ENCODE measurements at places on chromosomes 16 and 17.

GRCh38 chr17:55564081-55564480, 52.8 kb upstream of the SMIM36 start:
- peak; percentile 12 for DNase-seq

DNA sequence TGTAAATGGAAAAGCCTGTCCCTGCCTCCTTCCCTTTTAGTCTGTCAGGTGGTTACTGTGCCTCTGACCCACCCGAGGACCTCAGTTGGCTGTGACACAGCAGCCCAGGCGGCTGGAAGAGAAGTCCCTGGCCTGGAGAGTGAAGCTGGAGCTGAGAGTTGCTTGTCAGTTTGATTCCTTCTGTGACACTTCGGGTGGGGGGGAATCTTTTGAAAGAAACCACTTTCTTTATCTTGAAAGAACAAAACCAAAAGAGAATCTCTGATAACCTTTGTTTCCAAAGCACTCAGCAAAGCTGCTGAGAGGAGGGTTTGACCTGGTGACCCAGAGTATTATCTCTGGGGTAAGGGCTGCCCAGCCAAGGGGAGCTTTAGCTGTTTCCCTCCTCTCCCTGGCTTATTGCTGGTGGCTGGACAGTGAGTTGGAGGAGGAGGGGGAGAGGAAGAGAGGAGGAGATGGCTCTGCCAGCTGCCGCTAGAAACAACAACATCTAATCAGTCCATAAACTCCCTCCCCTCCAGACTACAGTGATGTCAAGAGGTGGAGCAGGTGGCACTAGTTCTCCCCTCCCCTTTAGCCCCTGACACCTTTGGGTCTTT, 34.0 kb downstream of the YPEL2 start:
- no peak for DNase-seq

- DNase-seq: no peak
Observed at GRCh38 chr17:29021226-29021625, 15.4 kb upstream of the SEZ6 start.

DNA sequence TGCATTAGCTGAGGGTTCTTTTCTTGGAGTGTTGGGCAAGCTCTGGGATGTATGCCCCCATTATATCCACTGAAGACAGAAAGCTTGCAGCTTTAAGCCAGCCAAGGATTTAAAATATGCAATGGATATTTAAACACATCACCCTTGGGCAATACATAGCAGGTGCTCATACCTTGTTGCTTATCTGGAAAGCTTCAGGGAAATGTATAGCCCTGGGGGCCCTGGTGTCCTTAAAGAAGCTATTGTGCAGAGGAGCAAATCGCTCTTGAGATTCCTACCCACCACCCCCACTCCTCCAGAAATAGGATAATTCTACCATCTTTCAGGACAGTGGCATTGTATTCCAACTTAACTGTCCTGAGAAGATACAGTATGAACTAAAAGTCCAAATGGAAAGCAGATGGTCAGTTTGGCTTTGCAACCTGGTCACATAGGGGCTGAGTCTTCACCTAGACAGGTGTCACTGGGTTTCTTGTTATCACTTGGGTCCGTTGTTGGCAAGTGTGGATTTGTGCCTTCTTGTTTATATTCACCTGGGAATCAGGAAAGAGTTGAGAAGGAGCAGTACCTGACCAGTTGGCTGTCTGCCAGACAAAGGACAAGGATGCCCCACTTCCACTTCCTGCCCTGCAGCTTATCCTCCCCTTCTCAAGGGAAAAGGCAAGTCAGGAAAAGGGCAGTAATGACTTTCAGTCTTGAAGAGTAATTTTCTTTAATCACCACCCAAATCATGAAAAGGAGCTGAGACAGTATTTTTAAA, 3.4 kb downstream of the ANKRD40CL start:
- DNase-seq: no peak

DNA sequence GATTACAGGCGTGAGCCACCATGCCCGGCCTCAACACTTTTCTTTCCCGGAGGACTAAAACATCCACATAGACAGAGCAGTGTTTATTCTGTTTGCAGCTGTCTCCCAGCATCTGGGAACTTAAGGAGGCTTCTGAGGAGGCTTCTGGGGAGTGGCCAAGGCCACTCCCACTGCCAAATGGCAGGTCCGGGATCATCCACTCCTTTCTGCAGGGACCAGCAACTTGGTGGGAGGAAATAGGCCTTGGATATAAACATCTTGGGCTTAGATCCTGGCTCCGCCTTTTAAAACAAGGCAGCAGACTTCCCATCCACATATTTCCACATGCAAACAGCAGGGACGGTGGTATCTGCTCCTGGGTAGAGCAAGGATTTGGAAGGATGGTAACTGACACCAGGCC, 14.1 kb upstream of the SPATA32 start:
- DNase-seq: no peak

- DNase-seq: peak; percentile 45
Observed at GRCh38 chr17:41492771-41493170, 3.1 kb upstream of the KRT36 start.

Data from EH (cell line).